ENCODE measurements at places on chromosomes 3 and 15.

DNA sequence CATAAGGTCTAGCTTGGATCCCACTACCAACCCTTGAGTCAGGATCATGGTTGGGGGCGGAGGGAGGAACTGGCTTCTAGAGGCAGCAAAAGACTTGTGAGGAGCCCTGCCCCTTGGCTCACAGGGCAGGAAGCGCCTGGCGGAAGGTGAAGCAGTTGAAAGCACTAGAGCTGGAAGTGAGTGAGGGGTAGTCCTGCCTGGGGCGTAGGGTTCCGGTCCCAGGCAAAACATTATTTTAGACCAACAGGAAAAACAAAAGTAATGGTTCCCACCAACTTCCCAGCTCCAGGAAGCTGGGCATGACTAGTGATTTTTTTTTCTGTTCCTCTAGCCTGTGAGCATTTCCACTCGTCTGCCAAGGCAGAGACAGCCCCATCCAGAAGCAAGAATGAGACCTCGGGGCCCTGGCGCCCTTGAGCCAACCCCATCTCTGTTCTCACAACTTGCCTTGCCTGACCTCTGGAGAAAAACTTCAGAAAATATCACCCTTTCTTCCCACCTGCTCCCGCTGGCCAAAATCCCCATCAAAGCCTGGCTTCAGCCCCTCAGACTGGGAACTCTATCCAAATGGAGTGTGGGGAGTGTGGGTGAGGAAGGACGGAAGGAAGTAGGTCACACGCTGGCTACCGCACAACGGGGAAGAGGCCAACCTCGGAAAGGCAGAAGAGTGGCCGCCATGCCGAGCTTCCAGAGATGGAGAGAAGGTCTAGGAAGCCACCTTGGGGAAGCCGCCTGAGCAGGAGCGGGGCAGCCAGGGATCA lies 57.5 kb downstream of the RBPMS2 start:
- no peak for DNase-seq

GRCh38 chr3:189902230-189903186 lies 218.2 kb downstream of the P3H2 start:
- DNase-seq = peak; percentile 36

DNA sequence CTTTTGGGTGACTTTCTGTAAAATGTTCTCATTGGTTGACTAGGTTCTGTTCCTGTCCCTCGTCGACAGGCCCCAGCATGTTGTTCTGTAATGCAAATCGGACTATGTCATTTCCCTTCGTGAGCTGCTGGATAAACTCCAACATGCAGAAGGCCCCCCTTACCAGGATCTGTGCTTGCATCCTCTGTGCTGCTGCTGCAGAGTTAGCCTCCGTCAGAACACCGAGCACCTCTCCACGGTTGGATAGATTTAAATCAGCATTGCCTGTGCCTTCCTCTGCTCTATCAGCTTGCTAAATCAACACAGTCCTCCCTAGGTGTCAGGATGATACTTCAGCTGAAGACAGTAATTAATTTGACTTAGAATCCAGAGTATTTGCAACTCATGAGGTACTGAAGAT lies 12.7 kb upstream of the MINDY4B start:
- no peak for DNase-seq

DNA sequence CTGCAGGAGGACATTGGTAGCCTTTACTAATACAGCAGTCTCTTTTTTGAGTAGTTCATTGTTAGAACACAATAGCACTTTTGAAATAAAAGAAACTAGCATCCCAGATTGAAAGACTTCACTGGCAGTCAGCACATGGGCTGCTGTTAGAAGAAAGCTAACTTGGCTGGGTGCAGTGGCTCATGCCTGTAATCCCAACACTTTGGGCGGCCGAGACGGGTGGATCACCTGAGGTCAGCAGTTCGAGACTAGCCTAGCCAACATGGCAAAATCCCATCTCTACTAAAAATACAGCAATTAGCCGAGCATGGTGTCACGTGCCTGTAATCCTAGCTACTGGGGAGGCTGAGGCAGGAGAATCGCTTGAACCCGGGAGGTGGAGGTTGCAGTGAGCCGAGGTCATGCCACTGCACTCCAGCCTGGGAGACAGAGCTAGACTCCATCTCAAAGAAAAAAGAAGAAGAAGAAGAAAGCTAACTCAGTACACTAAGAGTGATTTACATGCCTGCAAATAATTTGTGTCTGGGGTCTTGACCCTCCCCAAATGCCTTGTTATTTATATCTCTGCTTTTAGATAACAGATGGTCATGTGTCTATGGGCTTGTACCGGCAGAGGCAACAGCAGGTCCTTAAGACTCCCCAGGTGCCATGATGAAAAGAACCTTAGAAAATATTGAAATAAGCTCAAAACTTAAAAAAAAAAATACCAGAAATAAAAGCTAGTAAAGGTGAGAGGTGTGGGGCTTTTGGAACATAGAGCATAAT lies 9.7 kb downstream of the TPM1 start:
- DNase-seq = peak; percentile 12

DNA sequence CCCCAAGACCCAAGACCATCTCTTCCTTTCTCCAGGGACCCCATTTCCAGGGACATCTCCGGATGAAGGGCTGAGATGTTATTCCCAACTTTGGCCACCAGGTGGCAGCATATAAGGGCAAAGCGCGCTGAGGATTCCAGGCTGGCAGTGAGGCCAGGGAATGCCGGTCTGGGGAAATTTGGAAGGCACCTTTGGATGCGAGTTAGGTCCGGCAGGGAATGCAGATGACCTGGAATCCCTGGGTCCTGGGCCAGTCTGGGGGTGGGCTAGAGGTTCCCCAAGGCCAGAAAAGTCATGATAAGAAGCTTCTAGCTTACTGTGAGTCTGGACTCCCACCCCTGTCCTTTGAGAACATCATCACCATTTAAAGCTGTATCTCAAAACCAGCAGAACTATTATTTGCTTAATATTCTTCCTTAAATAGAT lies 1.6 kb upstream of the CHST13 start:
- DNase-seq = peak; percentile 42

DNA sequence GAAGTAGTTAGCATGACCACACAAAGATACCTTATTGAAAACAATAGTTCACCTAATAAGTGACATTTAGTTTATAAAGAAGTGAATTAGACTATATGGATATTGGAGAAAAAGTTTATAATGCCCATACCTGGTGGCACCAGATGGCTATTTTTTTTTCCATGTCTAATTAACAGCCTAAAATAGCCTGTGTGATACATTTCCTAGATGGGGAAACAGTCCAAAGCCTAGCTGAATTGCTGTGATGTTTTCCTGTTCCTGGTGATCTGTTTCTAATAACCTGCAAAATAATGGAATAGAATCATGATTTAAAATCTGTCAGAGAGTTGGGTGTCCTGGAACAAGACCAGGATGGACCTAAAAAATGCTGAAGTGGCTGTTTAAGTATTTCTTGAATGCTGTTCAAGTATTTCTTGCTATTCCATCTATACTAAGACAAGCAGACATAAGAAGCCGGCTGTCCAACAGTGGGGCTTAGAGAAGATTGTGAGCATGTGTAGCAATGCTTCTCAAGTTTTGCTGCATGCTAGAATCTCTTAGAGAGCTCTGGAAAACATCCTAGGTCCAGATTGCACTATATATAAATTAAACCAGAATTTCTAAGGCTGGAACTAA lies 31.3 kb downstream of the LRRC3B start:
- DNase-seq = peak; percentile 7

- DNase-seq = peak; percentile 50
Measured at GRCh38 chr3:123489400-123490004, 40.6 kb upstream of the ADCY5 start.

- DNase-seq = peak; percentile 27
Measured at GRCh38 chr15:39613271-39613670, 32.4 kb downstream of the THBS1 start.

DNA sequence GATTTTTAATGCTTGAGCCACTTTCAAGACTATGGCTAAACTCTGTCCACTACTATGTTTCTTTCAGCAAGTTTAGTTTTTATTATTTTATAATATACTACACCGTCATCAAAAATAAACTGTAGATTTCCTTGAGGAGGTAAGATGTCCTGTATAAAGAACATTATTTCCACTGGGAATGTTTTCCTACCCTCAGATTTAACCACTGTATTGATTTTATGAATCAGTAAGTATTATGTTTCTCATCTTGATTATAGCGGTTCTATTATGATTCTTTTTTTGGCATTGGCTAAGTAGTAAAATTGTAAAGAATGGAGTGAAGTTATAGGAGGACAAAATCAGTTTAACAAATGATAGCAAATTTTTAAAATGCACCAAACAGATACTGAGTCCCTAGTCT lies 44.4 kb downstream of the ADAM10 start:
- no peak for DNase-seq

DNA sequence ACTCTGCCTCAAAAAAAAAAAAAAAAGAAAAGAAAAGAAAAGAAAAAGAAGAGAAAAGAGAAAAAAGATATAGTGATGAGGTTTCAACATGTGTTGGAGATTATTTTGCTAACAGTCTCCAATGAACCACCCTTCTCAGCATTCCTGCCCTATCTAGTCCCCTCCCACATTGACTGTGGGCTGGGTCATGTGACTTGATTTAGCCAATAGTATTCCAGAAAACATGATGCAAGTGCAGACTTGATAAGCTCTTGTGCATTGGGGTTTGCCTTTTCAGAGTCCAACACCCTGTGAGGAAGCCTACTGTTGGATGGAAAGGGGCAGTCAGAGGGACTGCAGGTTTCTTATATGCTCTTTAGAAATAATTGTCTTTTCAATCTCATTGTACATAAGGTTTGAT lies 37.8 kb upstream of the MED12L start:
- peak; percentile 17 for DNase-seq

DNA sequence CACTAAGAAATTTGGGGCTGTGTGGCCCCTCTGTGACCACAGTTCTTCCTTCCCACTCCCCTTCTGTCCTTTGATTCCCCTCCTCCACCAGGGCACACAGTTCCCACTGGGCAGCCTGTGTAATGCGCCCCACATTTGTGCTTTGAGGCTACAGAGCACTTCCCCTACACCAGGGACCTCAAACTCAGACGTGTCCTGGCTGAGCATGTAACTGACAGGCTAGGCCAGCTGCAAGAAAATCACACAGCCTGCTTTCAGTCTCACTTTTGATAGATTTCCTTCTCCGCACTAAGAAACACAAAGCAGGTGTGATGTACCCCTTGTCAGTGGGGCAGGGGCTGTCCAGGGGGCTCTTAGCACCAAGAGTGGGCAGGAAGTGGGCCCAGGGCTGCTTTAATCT lies 29.6 kb downstream of the PRKCD start:
- DNase-seq = no peak

GRCh38 chr3:184816614-184817013 lies 4.6 kb downstream of the VPS8 start:
- DNase-seq = no peak

- no peak for DNase-seq
Measured at GRCh38 chr15:76011627-76012551, at the start of gene NRG4. Gene NRG4 (minus strand): TSS chr15:76012424. CDS start chr15:76011230, 1,194 bp downstream.

- no peak for DNase-seq
Measured at GRCh38 chr3:61724183-61724582, 162.8 kb downstream of the PTPRG start.

DNA sequence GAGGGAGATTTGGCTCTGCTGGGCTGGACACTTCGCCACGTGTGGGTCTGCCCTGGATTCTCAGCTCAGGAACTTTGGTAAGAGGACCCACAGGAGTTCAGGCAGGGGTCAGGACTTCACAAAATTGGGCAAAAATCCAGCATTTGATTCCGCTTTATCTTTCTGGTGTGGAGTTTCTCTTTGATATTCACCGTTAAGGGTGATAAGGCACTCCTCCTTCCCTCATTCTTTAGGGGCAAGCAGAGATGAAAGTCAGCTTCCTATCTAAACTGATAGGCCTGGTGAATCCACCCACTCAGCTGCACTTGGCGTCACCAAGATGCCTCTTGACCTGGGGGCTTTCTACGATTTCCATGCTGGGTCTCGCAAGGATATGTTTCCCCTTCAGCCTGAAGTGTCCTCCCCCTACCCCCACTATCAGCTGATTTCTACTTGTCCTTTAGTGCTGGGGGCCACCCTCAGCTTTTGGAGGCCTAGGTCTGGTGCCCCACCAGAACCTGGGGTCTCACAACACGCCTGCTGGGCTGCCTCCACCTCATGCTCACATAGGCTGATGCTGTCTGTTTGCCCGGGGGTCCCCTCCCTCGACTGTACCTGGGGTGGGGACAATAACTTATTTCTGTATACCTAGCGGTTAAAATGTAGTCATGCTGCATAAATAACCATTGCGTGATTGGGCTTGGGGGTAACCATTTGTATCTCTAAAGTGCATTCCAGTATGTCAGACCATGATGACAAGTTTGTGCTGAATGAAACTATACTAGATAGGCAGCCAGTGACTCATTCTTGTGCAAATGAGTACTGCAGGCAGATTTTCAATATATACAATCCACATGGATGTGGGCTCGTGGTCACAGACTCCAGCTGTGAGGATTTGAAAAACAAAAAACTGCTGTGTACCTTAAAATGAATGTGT lies 248.3 kb downstream of the ADAMTS17 start:
- DNase-seq = peak; percentile 90

DNA sequence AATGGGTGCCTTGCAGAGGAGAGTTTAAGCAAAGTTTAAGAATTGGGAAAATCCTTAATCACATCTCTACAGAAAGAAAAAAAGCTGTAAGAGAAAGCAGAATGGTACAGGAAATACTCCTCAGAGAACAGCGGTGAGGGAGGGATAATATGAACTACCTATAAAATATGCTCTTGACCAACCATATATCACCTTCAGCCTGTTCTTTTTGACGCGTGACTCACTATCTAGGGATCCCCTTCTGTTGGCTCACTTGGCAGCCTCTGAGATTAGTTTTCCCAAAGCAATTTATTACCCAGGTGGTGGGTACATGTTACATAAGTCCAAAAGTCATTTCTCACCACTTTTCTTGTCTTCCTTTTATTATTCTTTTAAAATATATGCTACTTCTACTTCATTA lies 97.7 kb downstream of the CNTN6 start:
- DNase-seq = peak; percentile 86

- peak; percentile 61 for DNase-seq
Measured at GRCh38 chr3:8658306-8659212, 14.0 kb upstream of the SSUH2 start.

DNA sequence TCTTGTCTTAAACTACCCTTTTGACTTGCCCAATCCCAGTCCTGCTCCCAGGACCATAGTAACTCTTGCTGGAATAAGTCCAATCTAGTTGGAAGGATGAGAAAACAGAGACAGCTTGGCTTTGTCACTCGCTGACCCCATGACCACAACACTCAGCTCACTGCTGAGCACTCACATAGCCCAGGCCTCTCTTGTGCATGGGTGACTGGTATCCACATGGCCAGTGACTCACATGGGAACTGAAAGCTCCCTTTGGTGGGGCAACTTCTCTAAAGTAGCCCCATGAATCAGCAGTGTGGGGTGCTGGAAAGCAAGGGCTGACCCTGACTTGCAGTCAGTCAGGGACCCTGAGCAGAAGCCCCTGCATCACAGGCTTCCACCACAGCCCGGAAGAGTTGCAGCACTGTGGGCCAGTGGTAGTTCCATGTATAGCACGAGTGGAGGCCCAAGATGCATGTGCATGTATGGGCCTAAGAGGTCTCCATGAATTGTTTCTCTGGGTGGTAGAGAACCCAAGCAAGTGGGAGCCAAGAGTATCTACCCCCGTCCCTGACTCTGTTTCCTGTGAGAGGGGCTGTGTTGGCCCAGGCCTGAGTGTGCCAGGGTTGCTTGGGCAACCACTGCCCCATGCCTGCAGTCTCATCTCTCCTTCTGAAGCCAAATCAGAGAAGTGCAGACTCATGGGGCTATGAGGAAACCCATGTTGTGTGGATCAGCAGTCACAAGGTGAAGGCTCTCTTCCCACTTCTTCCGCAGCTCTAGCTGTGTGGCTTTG lies 62.1 kb upstream of the XCR1 start:
- peak; percentile 50 for DNase-seq

- DNase-seq = no peak
Measured at GRCh38 chr15:98445315-98445714, 203.0 kb upstream of the IGF1R start.

- DNase-seq = no peak
Measured at GRCh38 chr15:79316864-79317263, 6.0 kb downstream of the TMED3 start.

GRCh38 chr3:148957586-148957985 lies 33.8 kb upstream of the GYG1 start:
- DNase-seq = peak; percentile 23
